ENCODE measurements at places on chromosomes 4 and X. TPM values are rescaled to one million over a fixed set of nuclear protein-coding genes. Genes with fewer than 3 reads are reported as not detected.

PLP1 gene
- not detected for total RNA-seq

ENPP6 gene
- total RNA-seq: not detected

DNA sequence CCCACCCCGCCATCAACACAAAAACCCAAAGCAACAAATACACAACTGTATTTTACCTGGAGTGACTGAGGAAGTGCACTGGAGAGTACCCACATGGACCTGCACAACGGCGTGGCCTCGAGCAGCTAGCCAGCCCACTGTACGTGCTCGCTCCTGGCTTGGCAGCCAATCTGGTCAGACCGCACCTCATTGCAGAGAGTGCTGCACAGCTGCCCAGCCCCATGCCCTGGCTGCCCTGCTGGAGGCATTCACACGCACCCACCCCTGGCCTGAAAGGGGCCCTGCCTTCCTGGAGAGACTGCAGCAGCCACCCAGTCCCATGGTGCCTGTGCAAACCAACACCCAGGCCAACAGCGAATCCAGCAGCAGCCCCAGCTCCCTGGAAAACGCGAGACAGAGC is 116.3 kb downstream of the GALNTL6 start:
- DNase-seq: no peak

GRCh38 chrX:936979-937769 is 275.3 kb downstream of the CRLF2 start:
- DNase-seq: no peak

DNA sequence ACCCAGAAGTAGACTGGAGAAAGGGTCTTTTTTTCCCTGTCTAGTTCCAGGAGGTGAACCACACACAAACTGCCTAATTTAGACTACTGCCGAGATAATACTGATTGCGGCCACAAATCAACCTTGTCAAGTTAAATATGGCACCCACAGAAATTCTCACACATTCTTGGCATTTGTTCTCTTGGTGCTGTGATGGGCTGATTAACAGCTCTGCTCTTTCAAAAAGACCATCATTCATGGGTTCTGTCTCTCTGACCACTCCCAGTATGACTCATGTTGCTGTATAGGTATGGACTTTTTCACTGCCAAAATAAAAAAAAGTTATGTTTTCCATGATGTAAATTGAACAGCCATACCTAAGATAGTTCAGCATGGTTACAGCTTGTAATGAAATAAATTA is 1003.5 kb upstream of the LCORL start:
- no peak for DNase-seq

GRCh38 chr4:17115583-17115982 is 217.1 kb upstream of the LDB2 start:
- no peak for DNase-seq

DNA sequence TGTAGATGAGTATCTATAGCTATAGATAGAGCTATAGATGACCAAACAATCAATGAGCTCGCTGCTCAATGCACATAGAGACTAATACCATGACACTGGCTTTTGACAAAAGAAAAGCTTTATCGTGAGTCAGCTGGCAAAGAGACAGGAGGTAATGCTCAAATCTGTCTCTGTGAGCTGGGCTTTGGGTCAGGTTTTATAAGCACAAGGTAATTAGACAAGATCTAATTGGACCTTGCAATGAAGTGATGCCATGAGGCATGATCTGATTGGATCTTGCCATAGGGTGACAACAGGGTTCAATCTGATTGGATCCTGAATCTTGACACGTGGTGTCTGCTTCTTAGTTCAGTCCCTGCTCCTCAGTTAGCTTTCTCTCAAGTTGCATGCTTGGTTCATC is 180.7 kb upstream of the MXRA5 start:
- DNase-seq: no peak

GRCh38 chr4:73676861-73677323 is 56.7 kb upstream of the RASSF6 start:
- DNase-seq: peak; percentile 19

KLHL8 gene
- total RNA-seq: 9.1 TPM

NDP gene
- not detected for total RNA-seq

GRCh38 chr4:99013884-99014523 is 18.5 kb downstream of the METAP1 start:
- no peak for DNase-seq

DNA sequence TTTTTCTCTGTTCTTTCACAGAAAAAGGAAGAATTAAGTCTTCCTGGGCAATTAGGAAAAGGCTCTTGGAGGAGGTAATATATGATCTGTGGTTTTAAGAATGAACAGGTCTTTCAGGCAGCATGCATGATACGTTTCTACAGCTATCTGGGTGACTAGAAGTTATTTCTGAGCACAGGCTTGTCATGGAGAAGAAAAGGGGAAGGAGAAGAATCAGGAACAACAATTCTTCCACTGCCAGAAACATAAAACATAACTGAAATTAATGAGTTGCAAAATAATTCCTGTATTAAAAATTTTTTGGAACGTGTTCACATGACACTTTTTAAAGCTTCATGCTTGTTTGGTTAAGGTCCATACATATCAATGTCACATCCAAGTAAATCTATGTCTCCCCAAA is 17.7 kb upstream of the STIM2 start:
- DNase-seq: no peak

CTBP1 gene
- total RNA-seq: 182 TPM

DNA sequence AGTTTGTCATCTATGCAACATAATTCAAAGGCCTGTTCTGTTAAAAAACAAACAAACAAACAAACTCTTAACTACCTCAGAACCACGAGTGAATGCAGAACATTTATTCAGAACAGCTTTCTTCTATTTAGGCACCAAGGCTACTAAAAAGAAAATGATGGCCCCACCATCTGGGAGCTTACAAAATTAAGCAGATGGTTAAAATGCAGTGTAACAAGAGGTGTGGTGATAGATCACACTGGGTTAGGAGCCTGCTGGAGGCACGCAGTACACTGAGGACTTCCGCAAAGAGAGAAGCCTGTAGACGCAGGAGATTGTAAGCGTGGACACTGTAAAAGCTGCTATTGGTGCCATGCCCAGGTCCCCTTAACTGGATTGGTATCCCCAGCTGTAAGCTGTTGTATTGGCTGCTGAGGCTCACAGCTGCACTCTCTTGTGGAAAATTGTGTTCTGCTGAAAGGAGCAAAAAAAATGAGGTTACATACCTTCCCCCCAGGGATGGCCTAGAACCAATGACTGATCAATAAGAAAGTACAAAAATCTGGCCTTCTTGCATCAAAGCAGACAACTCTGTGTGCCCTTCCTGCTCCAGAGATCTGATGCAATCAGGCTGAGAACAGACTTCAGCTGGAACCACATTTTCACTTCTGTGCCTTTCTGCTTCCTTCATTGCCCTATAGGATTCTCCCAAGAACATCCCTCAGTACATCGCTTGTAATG is 60.0 kb downstream of the SHROOM3 start:
- DNase-seq: no peak

RNF150 gene
- 0.03 TPM for total RNA-seq

SSX3 gene
- not detected for total RNA-seq

EBP gene
- total RNA-seq: 154 TPM

DNA sequence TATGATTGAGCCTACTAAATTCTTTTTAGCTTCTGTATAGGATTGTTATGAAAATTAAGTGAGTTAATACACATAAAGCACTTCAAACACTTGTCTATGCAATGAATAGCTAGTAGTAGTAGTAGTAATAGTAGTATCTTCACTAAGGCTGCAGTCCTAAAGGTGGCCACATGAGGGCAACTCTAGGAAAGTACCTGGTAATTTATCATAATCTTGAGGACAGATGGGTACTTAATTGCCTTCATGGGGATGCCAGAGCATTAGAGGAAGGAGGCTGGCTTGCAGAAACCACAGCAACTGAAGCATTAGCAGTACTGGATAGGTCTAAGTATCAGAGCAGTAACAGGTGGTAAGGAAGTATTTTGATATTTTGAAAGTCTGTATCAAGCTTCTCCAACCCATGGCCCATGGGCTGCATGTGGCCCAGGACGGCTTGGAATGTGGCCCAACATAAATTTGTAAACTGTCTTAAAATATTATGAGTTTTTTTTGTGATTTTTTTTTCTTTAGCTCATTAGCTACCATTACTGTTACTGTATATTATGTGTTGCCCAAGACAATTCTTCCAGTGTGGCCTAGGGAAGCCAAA is 17.3 kb downstream of the NIPAL1 start:
- DNase-seq: no peak

FATE1 gene
- not detected for total RNA-seq

ADGRL3 gene
- total RNA-seq: not detected

PF4V1 gene
- not detected for total RNA-seq

DNA sequence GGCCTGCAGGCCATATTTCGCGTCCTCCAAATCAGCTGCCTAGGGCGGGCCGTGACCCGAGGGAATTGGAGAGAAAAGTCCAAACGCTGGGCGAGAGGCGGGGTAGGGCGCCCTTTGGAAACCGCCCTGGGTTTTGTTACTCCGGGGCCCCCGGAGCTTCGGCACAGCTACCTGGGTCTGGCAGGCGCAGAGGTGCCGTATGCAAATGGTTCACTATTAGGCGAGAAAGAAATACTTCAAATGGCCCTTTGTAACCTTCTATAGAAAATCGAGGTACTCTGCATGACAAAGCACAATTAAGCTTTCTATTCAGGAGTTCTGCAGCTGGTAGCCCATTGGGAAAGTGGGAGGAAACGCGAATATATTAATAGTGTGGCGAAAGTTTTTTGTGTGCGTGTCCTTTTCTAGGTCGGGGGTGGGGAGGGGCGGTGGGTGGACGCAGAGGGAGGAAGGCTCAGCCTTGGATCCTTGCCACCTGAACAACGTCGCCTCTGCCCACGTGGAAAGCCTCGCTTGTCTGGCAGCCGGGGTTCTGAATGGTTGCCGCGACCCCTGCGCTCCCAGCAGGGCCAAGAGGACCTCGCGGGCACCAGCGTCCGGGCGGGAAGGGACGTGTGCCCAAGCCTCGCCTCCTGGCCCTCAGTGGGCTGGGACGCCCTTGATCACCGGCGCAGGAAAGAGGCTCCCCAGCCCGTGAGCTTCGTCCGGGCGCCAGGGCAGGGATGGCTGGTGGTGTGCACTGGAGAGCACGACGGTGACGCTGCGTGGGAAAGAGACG is 9.5 kb downstream of the GSX2 start:
- DNase-seq: no peak

SOX3 gene
- total RNA-seq: not detected

PRRG3 gene
- not detected for total RNA-seq

DNA sequence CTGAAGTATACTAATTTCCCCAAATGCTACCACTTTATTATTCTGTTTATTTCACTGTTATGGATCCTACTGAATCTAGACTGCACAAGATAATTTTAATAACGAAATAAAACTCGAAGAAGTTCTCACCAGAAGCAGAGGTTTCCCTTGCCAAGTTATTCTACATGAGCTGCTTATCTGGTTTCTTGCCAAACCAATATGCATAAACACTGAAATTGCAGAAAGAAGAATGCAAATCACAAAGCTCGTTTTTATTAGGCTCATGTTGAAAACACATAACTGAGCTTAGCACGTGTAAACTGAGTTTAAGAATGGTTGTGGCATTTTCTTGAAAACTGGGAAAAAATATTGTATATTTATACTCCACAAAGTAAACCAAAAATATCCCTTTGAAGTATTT is 35.9 kb downstream of the GRID2 start:
- no peak for DNase-seq

- no peak for DNase-seq
These were observed 5.2 kb downstream of the TREX2 start for GRCh38 chrX:153440556-153441135.
